ENCODE measurements at places on chromosomes 3 and 15.

DNA sequence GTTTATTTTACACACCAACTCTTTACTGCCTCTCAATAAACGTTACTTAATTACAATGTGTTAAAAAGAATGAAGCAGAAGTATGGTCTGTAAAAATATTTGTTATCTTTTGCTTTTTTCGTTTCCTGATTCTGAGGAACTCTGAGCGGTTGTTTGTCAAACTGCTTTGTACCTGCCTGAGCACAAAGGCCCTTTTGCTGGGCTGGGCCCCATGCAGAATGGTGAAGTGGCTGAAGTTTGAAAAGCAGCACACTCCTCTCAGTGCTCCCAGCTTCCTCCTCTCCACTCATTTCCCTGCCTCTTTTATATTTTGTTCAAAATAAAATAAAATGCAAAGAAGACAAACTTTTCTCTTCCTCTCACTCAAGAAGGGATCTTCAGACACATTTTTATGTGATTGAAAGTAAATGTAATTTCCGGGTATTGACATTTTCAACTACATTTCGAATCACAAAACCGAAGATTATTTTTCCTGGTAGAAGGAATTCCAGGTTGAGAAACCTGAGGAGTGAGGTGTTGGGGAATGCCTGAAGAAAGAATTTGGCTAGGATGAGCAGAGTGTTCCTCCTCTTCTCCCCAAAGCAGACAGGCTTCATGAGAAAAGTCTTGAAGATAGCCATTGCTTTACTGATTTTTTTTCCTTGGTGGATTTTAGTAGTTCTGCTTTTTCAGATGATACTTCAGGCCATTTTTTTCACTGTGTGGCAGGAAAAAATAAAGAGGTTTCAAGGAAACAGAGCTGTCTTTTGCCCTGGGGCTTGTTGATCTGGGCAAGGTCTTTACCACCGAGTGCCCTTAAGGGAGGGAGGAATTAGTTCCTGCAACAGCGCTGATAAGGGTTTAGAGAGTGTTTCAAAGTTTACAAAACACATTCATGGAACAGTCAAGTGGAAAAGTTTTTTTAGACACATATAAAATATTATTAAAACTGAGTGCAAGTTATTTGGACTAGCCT, 229.8 kb downstream of the NFKBIZ start:
- no peak for DNase-seq

DNA sequence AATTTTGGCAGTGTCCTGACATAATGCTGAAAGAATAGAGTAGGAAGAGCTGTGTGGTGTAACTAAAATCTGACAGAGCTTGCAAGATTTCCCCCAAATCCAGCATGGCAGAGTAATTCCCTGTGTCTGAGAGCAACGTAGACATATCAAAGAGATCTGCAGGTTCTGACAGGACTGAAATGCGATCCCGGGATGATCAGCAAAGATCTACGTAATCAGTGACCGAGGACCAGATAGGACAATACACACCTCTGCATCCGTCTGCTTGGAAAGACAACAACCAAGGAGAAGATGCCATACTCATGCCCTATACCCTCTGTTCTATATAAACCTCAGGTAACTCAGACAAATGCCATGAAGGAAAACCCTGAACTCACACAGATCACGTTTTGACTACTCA, 26.6 kb upstream of the SYNPR start:
- DNase-seq: no peak

DNA sequence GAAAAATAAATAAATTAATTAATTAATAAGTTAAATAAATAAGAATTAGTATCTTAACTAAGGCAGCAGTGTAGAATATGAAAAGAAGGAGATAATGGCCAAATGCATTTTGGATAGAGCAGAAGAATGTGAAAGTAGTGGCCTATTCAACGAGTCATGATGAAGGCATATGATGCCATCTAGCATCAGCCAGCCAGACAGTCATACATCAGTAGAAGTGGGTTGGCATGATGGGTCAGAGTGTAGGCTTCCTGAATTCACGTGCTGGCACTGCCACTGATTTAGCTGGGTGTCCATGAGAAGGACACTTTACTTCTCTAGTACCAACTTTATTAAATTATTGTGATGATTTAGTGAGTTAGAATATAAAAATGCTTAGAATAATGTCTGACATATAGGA, 256.1 kb upstream of the ARPP21 start:
- DNase-seq: no peak

- DNase-seq: no peak
Measured at GRCh38 chr3:193812078-193812725, 219.2 kb downstream of the OPA1 start.

- DNase-seq: no peak
Measured at GRCh38 chr3:190224456-190224855, 97.8 kb downstream of the CLDN1 start.

Data from tibial artery (tissue), 4 donors.